HuH-7 (cell line): ENCODE measurements at places on chromosomes 7 and 10.

DNA sequence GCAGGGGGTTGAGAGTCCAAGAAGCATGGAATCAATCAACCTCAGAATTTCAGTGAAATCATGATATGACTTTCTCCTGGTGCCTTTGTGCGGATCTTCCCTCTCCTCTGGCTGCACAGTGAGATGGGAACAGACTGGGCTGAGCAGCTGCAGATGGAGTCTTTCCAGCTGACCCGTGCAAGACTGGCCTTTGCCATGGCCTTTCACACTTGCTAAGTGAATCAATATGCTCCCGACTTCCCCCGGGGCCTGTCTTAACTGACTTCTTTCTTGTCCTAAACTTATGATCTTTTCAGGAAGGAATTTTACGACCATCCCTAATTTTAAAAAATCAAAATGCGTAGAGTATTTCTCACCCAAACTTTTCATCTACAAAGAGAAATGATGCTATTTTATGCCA, 469.9 kb downstream of the GALNT17 start:
- DNase-seq, result no peak

- no peak for DNase-seq
These were observed 3.3 kb upstream of the SMO start for GRCh38 chr7:129184981-129185670.

- DNase-seq, result peak; percentile 53
These were observed 256.4 kb downstream of the CAMK1D start for GRCh38 chr10:12605580-12606405.

GRCh38 chr10:117078168-117078837, 59.8 kb downstream of the VAX1 start:
- DNase-seq, result no peak

- DNase-seq, result no peak
These were observed 47.6 kb downstream of the STK17A start for GRCh38 chr7:43630482-43630881.

GRCh38 chr10:4839353-4839752, 13.3 kb downstream of the AKR1E2 start:
- DNase-seq, result peak; percentile 40

- DNase-seq, result no peak
These were observed 202.6 kb upstream of the SEMA3E start for GRCh38 chr7:83851551-83851950.

DNA sequence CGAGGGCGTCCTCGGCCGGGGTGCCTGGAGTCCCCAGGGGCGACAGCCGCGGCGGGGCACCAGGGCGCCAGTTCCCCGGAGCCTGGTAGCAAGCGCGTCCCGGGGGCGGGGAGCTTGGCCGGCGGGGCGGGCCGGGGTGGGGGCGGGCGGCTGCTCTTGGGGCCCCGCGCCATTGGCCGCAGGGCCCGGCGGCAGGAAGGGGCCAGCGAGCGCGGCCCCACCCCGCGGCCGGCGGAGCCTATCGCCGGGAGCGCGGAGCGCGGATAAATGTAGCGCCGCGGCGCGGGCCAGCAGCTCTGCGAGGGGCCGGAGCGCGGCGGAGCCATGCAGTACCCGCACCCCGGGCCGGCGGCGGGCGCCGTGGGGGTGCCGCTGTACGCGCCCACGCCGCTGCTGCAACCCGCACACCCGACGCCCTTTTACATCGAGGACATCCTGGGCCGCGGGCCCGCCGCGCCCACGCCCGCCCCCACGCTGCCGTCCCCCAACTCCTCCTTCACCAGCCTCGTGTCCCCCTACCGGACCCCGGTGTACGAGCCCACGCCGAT, at the start of gene HHEX:
Gene HHEX, plus strand, starts transcription at position 293 of the 548 bp plus-strand sequence. Its CDS starts 32 bp downstream, at position 325.
- DNase-seq, result peak; percentile 79
